Stimulated activated CD4-positive, alpha-beta T cell treated with anti-CD3 and anti-CD28 coated beads, Interleukin-4, amount 100 ng/mL, for 48 hours (primary cell): ENCODE measurements at places on chromosomes 16 and 17.

GRCh38 chr17:42323268-42323773 is 35.0 kb downstream of the STAT5A start:
- no peak for DNase-seq

DNA sequence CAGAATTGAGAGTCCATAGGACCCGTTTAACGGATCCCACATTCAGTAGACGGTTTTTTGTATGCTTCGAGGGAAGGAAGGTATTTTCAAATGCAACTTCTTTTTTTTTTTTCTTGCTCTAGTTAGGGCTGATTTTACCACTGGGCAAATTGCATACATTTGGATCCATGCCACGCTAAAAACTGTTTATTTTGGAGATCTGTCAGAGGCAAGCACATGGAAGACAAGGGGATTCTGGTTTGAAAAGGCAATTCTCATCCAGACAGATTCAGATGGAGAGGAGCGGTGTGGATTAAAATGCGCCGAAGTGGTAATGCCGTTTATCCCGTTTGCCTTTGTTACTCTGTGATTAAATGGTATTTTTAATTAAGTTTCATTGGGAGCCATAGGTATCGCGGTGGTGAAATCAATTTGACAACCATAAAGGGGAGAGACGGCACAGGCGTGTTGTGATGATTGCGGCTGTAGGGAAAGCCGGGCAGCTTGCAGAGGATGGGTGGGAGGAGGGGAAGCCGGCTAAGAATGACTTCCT is 170.4 kb downstream of the IRX3 start:
- no peak for DNase-seq

DNA sequence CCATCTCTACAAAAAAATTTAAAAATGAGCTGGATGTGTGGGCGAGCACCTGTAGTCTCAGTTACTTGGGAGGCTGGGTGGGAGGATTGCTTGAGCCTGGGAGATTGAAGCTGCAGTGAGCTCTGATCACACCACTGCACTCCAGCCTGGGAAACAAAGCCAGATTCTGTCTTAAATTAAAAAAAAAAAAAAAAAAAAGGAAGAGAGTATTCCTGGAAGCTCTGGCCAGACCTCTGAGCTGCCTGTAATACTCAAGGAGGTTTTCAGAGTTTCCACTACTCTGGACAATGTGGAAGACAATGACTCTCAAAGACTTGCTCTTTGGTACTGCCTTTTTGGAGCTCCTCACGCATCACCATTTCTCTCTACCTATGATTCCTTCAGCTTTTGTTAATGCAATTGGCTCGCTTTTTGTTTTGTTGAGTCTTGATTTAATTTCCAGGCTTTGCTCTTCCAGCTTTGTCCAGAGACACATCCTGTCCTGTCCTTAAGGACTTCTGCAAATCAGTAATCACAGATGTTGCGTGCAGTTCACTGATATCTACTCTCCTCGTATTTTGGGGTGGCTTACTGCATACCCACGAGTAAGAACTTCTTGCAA is 10.8 kb downstream of the CHD9 start:
- DNase-seq = no peak

- DNase-seq = peak; percentile 15
Observed at GRCh38 chr17:78889531-78889930, 13.5 kb downstream of the CEP295NL start.

GRCh38 chr17:73067075-73067474 is 25.4 kb downstream of the SLC39A11 start:
- DNase-seq = no peak

GRCh38 chr17:56893503-56893902 is 20.3 kb downstream of the TRIM25 start:
- no peak for DNase-seq

- DNase-seq = no peak
Observed at GRCh38 chr16:82979406-82980111, 352.8 kb downstream of the CDH13 start.

GRCh38 chr16:3744018-3744417 is 26.7 kb upstream of the TRAP1 start:
- no peak for DNase-seq

- DNase-seq = peak; percentile 24
Observed at GRCh38 chr17:1060991-1061390, 64.1 kb downstream of the TIMM22 start.

- no peak for DNase-seq
Observed at GRCh38 chr17:70618641-70619040, 449.3 kb downstream of the KCNJ2 start.

- no peak for DNase-seq
Observed at GRCh38 chr16:85166699-85167588, 54.7 kb upstream of the CIBAR2 start.

GRCh38 chr17:15287538-15288267 is 22.6 kb upstream of the PMP22 start:
- DNase-seq = no peak

DNA sequence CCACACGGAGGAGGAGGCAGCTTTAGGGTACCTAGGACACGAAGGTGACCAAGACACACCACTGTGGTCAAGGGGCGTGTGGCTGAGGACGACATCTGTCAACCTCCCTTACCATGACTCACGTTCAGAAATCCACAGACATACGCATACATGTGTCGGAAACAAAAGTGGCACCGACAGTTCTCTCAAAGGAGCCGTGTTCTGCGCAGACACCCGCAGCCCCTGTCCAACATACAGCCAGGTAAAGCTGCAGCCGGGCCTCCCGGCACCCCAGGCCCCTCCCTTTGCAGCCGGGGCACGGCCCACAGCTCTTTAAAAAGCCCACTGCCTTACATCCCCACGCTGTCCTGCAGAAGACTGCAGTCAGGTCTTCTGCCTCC is 40.5 kb upstream of the KLHDC4 start:
- DNase-seq = no peak

DNA sequence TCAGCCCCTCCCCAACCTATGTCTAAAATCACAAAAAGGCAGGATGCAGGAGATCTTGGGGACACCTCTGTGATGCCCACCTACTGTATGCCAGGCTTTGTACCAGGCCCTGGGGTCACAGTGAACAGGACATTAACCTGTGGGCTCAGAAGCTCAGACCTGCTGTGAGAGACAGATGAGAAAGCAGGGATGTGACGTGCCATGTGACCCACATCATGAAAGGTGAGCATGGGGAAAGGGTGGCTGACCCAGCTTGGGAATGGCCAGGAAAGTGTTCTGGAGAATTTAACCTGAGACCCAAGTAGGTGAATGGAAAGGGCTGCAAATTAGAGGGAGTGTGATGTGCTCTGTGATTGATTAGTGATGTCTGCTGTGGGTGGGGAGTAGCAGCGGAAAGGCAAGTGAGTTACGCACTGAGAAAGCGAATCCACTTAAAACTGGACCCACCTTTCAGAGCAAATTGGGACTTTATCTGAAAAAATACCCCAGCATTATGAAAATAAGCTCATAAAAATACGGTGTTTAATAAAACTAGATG is 132.2 kb downstream of the IRF8 start:
- no peak for DNase-seq
